Cardiac ventricle fibroblast (primary cell): ENCODE measurements at places on chromosomes 5 and 9. TPM values are rescaled to one million over a fixed set of nuclear protein-coding genes. Genes with fewer than 3 reads are reported as not detected.

The GPR151 gene
- not detected in 2 replicates for total RNA-seq

The LCP2 gene
- total RNA-seq, result 0.10 and 0.12 TPM in 2 replicates

The EMB gene
- 0.44 and 1.0 TPM in 2 replicates for total RNA-seq

The ZDHHC11B gene
- total RNA-seq, result 0.31 TPM in 1 of 2 replicates, not detected in the other
